ENCODE measurements at places on chromosomes 13 and 19. TPM values are rescaled to one million over a fixed set of nuclear protein-coding genes. Genes with fewer than 3 reads are reported as not detected.

CLN5 gene
- total RNA-seq, result 15.4 TPM

CGB2 gene
- not detected for total RNA-seq

ZNF729 gene
- not detected for total RNA-seq

GRCh38 chr13:93316841-93317240, 90.2 kb downstream of the GPC6 start:
- H3K4me3 ChIP-seq, result no peak overlapping the region
- no peak for DNase-seq
- no peaks in the 10 kb centered on the region for H3K4me1 ChIP-seq

- no peaks in the 10 kb centered on the region for H3K4me1 ChIP-seq
- no peaks in the 10 kb centered on the region for H3K27me3 ChIP-seq
- no peak for DNase-seq
- no peak overlapping the region for H3K27ac ChIP-seq
- no peak overlapping the region for H3K4me3 ChIP-seq
Measured at GRCh38 chr13:45873491-45874325, 22.2 kb upstream of the SIAH3 start.

- H3K4me3 ChIP-seq, result no peak overlapping the region
- no peaks in the 10 kb centered on the region for H3K4me1 ChIP-seq
- no peaks in the 10 kb centered on the region for H3K27me3 ChIP-seq
- no peak overlapping the region for H3K27ac ChIP-seq
- H3K36me3 ChIP-seq, result no peaks in the 10 kb centered on the region
- DNase-seq, result no peak
Measured at GRCh38 chr19:13554506-13555240, 48.4 kb upstream of the CACNA1A start.

- peaks cover 5% of the 10 kb centered on the region for H3K36me3 ChIP-seq
- no peak for DNase-seq
- peaks cover 6% of the 10 kb centered on the region for H3K4me1 ChIP-seq
- no peak overlapping the region for H3K4me3 ChIP-seq
- H3K27me3 ChIP-seq, result no peaks in the 10 kb centered on the region
Measured at GRCh38 chr13:75715601-75716523, 79.7 kb downstream of the LMO7 start.

GRCh38 chr13:60617991-60618733, 221.1 kb downstream of the TDRD3 start:
- no peaks in the 10 kb centered on the region for H3K36me3 ChIP-seq
- DNase-seq, result no peak
- no peak overlapping the region for H3K27ac ChIP-seq

DNA sequence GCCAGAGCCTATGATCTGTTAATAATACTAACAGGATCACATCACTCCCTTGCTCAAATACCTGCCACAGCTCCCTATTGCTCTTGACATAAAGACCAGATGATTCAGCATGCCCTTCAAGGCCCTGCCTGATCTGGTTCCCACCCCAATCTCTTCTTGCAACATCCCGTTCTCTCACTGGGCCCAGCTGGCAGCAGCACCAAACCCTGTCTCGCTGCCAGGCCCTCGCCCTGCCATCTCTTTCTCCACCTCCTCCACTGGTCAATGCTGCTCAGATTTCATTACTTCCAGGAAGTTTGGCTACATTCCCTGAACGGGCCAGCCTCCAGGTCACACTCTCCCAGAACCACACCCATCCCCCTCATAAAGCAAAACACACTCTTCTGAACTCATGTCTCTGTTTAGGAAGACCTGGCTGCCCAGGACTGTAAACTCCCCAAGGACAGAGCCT, 8.6 kb upstream of the BCAT2 start:
- peaks cover 5% of the 10 kb centered on the region for H3K4me1 ChIP-seq
- H3K27me3 ChIP-seq, result no peaks in the 10 kb centered on the region
- no peak for DNase-seq
- H3K4me3 ChIP-seq, result no peak overlapping the region
- H3K27ac ChIP-seq, result no peak overlapping the region
- H3K36me3 ChIP-seq, result no peaks in the 10 kb centered on the region
